NCI-H1930 (cell line): ENCODE measurements at places on chromosomes 4 and X.

DNA sequence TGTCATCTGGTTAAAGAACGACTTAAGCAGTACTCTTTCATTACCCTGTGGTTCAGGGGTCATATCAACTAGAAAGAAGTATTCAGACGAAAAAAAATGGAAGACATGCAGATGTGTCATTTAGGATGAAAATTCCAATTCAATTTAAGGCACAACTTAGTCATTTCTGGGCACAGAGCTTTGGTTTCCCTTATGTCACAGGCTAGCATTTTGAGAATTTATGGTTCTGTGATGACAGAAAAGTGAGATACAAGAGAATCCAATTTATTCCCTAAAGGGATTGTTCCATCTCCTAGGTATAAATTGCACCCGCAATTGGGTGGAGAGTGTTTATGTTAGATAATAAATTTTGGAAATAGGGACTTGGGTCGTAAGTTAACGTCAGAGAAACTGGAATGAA is 306.6 kb downstream of the STK32B start:
- no peak for DNase-seq

- no peak for DNase-seq
These were observed 8.8 kb upstream of the BEX3 start for GRCh38 chrX:103367502-103367901.

GRCh38 chr4:2360396-2360730 is 58.1 kb downstream of the ZFYVE28 start:
- no peak for DNase-seq

DNA sequence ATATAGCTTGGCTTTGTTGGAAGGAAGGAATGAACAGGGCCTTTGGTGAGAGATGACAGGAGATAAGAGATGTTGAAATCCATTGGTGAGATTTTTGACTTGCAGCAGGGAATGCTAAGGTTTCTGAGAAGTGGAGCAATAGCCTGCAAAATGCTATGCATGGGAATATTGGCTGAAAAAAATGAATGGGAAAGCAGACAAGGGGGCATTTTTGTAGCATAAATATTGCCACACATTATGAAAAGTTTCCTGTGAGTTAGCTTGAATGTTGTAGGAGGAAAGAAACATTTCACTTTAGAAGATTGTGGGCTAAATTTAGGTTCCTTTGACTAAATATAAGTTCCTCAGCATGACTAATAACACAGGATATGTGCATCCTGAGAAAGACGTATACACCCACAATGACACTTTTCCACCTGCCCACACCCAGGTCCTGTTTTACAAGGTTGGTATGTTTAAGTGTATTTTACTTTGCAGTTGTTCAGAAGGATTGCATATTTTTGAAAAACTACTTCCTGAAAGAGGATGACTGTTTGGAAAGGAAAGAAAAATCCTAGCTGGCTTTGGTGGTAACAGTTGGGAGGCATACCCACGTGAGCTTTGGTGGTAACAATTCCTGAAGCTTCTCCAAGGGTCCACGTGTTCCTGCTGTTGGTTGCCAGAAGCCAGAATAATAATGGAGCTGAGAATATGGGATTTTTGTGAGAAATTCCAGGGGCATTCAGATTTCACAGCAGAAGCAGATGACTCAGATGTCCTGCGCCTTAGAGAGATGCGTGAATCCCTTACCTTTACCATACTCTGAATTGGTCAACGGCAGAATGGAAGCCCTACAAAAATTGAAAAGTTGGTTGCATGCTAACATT is 28.5 kb downstream of the PHEX start:
- no peak for DNase-seq

GRCh38 chrX:19512961-19513360 is 2.3 kb downstream of the MAP3K15 start:
- no peak for DNase-seq
